ENCODE measurements at places on chromosomes 12 and 14.

GRCh38 chr14:78445275-78445674, 275.1 kb downstream of the NRXN3 start:
- DNase-seq, result no peak

DNA sequence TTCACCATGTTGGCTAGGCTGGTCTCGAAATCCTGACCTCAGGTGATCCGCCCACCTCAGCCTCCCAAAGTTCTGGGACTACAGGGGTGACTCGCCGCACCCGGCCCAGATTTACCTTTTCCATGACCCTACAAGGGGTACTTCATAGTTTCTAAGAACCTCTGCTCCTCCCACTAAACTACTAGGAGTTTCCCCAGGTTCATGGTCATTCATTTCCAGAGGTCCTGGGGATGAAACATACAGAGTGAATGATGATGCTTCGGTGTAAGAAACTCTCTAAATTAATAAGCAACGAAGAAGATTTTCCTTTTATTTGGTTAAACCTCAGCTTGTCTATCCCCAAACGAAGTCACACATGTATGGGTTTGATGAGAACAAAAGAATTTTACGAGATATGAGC, 56.9 kb downstream of the AMN start:
- no peak for DNase-seq

- no peak for DNase-seq
Measured at GRCh38 chr12:90938451-90938850, 16.5 kb downstream of the CCER1 start.

- no peak for DNase-seq
Measured at GRCh38 chr14:58965601-58966000, 222.9 kb upstream of the DAAM1 start.

GRCh38 chr14:20675669-20676068, 8.7 kb upstream of the RNASE4 start:
- no peak for DNase-seq

DNA sequence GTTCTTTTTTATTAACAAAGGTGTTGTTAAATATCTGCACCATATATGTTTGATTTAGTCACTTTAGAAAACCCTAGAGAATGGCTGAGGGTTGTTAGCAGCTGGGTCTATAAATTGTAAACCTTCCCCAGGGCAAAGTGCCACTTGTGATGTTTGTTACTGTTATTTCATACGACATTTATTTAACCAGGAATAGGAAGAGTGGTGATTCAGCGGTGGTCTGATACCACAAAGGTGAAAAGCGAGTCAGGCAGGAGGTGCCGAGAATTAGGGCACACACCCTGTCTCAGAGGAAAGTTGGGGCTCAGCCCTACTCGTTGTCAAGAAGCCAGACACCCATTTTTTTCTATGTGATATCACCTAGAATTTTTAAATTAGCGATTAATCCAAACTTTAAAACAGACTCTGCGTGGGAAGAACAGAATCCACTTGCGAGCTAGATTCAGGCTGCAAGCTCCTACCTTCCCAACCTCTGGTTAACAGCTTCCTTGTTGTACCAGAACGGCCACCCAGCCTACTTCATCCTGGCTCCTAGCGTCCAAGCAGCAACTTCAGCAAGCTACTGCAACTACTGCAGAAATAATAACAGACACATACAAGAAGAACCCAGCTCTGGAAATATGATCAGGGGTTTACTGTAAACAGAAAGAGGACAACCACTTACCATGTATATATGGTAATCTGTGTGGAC, 126.7 kb downstream of the TMEM132D start:
- peak; percentile 58 for DNase-seq

GRCh38 chr12:8867009-8867408, 44.6 kb downstream of the A2ML1 start:
- DNase-seq, result no peak

GRCh38 chr14:71594821-71595220, 337.4 kb upstream of the RGS6 start:
- no peak for DNase-seq

DNA sequence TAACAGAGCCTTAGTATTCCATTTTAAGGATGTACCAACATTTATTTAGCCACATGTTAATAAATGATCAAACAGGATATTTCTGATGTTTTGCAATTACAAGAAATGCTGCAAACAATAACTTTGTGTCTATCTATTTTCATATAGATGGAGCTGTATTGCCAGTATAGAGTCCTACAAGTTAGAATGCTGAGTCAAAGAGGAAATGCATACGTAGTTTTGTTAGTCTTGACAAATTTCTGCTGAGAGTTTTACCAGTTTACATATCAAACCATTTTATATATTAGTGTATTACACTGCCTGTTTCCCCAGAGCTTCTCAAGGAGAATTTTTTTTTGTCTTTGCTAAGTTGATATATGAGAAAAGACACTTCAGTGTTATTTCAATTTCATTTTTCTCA, 541.7 kb downstream of the SLC16A7 start:
- no peak for DNase-seq

- DNase-seq, result no peak
Measured at GRCh38 chr12:128155571-128155970, 111.4 kb upstream of the TMEM132C start.

- DNase-seq, result no peak
Measured at GRCh38 chr14:67734675-67735074, 33.0 kb downstream of the RDH12 start.

GRCh38 chr12:129651951-129652350, 251.9 kb downstream of the TMEM132D start:
- no peak for DNase-seq

DNA sequence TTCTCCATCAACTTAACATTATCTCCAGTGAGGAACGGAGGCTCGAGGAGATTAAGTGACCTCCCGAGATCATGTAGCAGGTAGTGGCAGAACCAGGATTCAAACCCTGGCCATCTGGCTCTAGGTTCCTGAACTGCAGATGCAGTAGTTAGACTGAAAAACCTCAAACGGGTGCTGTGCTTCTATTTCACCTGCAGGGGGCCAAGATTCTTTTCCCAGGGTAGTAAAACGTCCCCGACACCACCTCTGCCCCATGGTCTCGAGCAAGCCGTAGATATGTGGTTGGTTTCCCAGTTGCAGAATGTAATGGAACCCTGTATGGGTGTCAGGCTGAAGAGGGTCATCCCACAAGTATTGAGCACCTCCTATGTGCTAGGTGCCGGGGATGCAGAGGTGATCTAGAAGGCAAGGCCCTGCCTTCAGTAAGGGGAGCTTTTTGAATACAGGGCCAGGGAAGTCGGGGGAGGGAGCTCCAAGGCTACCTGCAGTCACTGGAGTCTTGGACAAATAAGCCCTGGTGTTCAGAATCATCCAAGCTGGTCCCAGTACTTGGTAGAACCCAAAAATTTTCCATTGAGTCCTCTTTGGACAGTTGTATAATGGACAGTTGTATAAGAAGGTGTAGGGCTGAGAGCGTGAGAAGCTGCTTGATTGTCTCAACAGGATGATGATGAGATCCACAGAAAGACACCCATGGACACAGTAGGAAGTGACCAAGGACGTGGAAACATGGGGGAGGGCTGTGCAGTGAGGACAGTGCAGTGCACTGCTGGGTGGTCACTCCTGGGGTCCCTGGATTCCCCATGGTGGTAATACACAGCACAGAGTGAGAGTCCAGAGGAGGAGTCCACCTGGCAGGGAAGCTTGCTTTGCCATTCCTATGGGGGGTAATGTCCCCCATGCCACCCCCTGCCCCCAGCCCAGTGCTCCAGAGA, 197.2 kb downstream of the CHST11 start:
- DNase-seq, result no peak

DNA sequence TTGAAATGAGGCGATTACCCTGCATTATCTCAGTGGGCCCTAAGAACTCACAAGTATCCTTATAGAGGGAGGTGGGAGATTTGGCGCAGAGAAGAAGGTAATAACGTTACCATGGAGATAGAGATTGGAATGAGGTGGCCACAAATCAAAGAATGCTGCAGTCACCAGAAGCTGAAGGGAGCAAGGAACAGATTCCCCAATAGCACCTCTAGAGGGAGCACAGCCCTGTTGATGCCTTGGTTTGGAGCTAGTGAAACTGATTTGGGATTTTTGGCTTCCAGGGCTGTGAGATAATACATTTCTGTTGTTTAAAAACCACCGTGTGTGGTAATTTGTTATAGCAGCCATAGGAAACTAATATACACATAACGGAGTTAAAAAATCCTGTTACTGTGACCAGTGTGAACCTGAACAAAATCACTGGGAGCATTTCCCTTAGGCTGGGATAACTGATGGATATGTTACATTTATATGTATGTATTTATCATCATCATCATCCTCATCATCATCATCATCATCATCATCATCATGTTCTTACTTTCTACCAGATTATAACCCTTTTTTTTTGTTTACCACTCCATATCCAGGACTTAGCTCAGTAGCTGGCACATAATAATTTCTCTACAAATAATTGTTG, 100.3 kb downstream of the LIN7A start:
- peak; percentile 52 for DNase-seq

GRCh38 chr14:59454139-59454538, 11.0 kb downstream of the GPR135 start:
- DNase-seq, result no peak

DNA sequence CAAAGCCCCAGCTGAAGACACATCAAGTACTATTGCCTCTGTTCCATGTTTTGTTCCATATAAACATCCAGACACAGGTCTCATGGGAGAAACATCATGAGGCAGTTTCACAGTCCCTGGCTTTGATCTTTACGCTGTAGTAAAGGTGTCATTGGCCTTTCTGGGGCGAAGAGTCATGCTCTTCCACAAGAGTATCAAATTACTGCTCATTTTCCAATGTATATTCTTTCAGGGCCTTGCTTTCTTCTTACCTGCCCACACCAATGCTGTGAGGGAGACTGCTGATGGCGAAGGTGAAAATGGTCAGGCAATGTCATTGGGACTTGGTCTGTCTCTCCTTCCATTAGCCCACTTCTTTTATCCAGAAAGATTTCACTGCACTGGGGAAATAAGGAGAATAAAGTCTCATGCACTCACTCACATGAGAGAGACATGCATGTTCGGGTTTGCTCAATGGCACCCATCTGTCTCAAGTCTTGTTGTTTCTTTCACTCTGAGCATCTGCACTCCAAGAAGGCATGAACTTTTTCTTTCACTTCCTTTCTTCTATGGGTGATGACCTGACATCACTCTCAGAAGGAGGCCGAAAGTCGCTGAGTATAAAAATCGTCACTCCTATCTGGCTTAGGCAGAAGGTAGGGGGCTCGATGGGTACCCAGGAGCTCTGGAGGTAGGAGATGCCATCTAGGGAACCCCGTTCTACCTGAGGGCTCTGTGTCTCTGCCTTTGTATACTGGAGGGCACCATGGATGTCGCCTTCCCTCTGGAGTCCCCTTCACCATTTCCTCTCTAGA, 1.3 kb upstream of the JDP2 start:
- DNase-seq, result no peak

DNA sequence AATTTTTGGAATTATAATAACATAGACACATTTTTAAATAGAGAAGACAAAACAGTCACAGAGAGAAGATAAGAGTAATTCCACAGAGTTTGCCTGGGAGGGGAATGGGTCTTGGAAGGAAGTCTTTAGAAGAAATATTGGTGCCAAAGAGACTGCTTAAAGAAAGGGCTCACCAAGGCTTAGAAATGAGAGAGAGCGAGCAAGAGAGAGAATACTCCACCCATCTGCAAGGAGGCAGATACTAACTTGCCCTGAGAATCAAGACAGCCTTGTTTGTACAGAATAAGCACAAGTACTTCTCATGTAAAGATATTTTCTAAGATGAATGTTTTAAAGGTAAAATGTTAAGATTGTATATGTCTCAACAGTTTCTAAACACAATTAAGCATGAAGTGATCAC, 165.5 kb downstream of the SLC38A4 start:
- DNase-seq, result no peak

DNA sequence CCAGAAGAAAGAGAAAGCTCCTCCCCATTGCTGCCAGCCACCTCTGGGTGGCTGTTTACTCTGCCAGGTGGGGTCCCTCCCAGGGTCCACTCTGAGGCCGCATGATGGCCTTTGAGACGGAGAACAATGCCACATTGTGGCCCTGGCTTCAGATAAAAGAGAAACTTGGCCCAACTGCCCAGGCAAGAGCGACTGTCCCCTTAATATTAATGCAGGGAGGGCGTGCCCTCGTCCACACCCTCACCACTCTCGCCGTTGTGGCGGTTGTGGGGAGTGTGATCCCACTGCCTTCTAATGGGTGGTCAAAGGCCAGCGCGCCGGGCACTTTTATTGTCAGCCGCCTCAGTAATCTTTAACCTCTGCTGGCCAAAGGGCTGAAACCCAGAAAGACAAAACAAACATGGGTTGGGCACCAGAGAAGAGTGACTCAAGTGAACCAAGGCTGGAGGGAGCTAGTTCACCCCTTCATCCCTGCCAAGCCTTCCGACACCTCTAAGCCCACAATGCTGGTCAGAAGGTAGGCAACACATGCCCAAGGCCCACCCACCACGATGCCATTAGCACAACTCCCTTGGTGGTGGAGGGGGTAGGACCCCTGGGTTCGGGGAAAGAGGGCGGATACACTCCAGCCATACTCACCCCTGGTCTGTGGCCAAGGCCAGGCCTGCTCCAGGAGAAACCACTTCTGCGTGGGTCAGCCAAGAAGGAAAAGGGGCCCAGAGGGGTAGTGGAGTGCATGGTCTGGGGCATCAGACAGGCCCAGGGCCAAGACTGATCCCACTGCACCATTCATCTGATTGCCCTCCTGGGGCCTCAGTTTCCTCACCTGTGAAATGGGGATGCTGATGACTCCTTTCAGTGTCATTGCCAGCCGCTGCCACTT, 44.5 kb upstream of the BCL11B start:
- no peak for DNase-seq

- peak; percentile 6 for DNase-seq
Measured at GRCh38 chr14:60488175-60488574, 2.3 kb upstream of the C14orf39 start.

GRCh38 chr14:61691495-61691894, 3.8 kb upstream of the HIF1A start:
- DNase-seq, result no peak

Data from NCI-H748 treated with DMSO at 0.1 percent for 48 hours (cell line).